Stimulated activated CD8-positive, alpha-beta memory T cell treated with anti-CD3 and anti-CD28 coated beads, Interleukin-4, amount 100 ng/mL, for 48 hours (primary cell): ENCODE measurements at places on chromosomes 13 and 19.

- DNase-seq, result no peak
These were observed 172.4 kb upstream of the UBL3 start for GRCh38 chr13:30022796-30023195.

DNA sequence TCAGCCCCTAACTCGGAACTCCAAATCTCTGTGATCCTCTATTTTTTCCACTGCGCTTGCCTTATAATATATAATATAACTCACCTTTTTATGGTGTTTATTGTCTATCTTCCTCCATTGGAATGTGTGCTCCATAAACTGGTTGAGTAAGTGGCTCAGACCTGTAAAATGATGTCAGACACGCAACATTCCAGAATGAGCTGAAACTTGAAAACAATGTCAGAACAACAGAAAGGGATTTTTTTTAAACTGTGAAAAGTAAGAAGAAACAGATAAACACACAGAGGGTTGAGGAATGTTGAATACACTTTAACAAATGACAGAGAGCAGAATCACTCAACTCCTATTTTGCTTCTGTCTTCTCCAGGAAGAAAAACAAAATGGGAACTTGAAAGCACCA lies 19.1 kb upstream of the FAM216B start:
- DNase-seq, result no peak

DNA sequence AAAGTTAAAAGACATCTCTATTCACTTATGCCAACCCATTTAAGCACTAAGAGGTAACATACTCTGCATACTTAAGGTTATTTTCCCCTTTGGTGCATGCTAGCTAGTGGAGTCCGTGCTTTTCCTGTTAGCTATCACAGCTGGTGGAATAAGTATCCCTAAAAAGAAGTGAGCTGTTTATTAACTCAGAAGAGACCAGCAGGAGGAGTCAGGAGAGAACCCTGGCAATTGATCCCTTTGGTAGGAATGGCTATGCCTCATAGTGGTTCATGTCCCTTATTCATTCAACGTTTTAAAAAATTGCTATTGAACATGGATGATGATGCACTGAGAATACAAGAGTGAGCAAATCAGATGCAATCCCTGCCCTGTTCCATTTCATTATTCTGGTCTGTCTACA lies 12.4 kb upstream of the NEK5 start:
- DNase-seq, result no peak

DNA sequence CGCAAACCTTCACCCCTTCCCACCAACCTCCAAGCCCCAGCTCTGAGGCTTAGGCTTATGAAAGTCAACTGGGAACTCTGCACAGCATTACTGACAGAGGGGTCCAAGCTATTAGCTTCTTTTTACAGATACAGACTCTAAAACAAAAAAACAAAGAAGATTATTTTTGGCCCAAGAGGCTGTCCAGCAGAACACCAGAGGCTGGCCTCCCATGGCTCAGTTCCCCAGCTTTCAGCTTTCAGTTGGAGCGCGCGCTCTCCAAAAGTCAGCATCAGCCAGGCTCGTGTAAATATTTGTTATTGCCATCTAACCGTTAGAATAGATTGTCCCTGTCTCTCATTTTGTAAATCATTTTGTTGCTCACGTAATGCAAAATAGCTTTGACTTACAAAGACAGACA lies 58.4 kb downstream of the ZIC5 start:
- DNase-seq, result no peak

DNA sequence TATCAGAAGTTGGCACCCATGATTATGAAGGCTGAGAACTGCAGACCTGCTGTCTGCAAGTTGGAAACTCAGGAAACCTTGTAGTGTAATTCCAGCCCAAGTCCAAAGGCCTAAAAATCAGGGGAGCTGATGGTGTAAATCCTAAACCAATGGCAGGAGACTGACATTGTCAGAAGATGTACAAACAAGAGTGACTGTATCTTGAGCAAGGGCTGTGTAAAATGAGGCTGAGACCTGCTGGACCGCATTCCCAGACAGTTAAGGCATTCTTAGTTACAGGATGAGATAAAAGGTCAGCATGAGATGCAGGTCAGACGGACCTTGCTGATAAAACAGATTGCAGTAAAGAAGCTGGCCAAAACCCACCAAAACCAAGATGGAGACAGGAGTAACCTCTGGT lies 147.7 kb downstream of the COG6 start:
- no peak for DNase-seq

- no peak for DNase-seq
These were observed 37.3 kb downstream of the SMARCA4 start for GRCh38 chr19:10998045-10998533.

DNA sequence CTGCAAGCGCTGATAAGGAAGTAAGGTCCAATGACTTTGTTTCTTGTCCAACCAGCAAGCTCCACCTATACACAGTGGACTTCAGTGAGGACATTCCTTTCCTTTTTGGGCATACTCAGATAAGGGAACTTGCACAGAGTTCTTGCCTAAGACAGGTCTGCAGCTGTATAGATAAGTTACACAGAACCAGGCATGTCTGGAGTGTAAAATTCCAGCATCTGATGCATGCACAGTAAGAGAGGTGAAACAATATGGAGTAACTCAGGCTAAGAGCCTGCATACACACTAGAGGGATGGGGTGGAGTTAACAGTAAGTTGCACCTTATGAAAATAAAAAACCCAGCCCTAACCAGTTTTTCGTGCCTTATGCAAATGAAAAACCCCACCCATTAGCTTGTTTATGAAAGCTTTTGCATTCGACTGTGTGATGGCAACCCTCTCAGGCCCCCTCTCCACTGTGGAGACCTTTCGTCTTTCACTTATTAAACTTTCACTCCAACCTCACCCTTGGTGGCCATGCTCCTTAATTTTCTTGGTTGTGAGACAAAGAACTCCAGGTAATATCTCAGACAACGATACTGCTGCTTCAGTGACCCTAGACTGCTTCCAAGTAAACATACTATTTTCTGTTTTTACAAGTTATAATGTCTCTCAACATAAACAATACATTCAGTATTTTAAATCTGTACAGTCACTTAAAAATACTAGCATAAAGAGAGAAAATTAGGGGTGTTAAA lies 2859.0 kb upstream of the PCDH20 start:
- no peak for DNase-seq

GRCh38 chr19:5585461-5586299 lies 17.9 kb upstream of the TINCR start:
- DNase-seq, result peak; percentile 60

DNA sequence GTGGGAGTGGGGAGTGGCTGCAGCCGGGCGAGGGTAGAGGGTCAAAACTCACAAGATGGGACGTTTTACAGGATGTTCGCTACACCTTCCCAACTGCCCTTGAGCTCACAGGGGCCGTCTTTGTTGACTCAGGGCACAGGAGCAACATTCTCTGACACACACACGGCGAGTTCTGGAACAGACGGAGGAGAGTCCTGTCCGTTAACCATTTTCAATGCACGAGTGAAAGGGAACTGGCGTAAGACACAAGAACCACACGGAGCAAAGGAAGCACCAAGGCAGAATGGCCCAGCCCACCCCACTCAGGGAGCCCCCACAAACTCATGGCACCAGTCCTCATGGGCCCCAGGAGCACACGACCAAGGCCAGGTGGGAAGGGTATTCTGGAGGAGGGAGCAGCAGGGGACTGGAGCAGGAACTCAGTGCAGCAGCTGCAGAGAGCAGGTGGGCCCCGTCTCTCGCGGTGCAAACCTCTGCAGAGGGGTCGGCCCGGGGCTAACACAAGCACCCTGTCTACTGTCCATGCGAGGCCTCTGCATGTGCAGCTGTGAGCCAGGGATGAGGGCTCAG lies 37.9 kb upstream of the ISYNA1 start:
- no peak for DNase-seq

DNA sequence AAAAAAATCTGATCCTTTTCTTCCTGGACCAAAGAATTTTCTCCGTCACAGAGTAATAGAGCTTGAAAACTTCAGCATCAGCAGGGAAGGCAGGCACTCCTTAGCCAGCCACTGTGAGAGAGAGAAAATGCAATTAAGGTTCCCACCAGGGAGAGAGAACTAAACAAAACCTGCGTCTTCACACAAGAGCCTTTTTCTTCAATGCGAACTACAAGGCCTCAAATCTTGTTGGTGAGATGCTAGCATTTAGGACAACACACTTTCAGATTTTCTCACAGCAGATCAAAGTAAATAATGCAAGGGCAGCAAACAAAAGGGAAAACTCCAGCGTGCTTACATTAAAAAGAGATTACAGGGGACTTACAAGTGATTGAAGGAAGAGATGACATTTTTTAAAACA lies 80.1 kb downstream of the DACH1 start:
- no peak for DNase-seq

- DNase-seq, result no peak
These were observed 1255.9 kb upstream of the MIR17HG start for GRCh38 chr13:90091611-90092010.

DNA sequence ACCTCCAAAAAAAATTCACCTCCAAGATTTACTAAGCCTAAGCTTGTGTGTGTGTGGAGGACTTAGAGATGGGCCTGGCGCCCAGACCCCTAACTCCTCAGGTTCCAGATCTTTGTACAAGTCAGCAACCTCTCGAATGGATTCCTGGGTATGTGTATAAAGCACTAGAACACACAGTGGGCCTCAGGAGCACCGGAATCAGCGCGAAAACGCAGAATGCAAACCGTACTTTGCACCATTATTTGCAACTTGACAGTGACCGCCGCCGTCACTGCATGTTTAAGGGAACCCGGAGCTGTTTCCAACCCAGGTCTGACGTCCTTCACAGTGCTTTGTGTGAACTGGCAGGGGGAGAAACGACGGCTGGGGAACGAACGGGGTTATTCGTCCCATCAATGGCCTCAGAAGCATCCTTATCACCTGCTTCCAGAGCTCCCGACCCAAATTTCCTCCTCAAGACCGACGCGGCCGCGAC lies 688 bp downstream of the ZNF606 start:
- DNase-seq, result peak; percentile 28

DNA sequence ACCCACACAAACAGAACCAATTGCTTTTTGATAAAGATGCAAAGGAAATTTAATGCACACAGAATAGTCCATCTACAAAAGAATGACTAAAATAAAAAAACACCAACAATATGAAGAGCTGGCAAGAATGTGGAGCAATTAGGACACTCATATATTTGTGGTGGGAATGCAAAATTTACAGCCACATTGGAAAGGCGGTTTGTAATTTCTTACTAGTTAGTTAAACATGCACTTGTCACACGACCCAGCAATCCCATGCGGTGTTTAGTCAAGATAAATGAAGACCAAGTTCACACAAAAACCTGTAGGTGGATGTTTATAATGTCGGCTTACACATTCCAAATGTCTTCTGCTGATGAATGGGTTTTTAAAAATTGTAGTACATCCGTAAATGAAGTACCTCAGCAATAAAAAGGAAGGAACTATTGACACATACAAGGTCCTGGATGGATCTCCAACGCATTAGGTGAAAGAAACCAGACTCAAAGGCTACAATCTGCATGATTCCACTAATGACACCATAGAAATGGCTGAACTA lies 5.2 kb downstream of the GRTP1 start:
- DNase-seq, result no peak

DNA sequence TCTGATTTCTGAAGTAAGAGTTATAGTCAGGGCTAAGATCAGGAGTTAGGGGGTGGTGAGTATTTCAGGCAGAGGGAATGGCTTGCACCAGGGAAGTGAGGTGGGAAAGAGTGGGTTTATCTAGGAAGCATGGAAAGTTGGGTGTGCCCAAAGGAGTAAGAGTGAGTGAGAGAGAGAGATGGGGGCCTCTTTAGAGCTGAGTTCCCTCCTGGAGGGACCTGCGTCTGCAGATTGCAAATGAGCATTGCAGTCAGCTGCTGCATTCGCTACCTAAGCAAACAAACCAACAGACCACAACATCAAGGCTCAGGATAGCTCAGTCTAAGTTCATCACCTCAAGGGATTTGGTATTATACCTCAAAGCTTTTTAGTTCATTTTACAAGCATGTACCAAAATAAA lies 405.8 kb downstream of the FGF9 start:
- DNase-seq, result no peak

- no peak for DNase-seq
These were observed 5.0 kb downstream of the TEKTIP1 start for GRCh38 chr19:3544058-3544376.

DNA sequence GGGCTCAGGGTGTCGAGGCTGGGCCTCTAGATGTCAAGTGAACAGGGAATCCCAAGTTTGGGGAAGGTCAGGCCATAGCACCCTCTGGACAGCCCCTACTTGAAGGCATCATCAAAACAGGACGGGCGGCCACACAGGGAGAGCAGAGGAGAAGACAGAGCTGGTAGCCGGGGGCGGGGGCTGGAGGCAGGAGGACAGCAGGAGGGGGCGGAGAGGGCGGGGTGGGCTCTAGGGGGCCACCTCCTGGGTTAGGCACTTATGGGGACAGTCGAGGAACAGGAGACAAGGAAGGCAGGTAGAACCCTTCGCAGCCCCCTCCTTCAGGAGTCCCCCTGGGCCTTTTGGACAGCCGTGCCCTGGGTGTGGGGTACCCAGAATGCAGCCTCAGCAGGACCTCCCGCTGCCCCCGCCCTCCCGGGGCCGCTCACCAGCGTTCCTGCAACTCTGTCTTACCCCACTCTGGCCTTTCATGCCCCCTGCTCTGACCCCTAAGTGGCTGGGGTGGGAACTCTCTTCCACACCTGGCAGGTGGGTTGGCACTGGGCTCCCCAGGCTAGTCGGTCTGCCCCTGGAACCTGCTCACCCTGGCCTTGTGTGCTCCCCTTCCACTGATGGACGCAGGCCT lies 5.8 kb downstream of the SSBP4 start:
- no peak for DNase-seq

DNA sequence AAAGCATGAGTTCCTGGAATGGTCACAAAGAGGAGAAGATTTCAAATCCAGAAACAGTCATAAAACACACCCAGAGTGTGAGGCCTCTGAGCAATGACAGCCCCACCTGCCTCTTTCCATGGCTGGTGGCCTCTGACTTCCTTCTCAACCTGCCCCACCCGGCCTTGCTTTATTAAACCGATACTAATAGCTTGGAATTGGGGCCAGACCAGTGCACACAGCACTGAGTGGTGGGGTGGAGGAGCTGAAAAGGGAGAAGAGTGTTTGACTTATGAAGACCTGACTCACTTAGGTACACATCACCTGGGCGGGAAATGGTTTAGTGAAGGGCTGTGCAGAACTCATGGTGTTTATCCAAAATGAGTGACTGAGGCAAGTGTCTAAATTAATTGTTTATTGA lies 20.7 kb upstream of the CEACAM6 start:
- no peak for DNase-seq

DNA sequence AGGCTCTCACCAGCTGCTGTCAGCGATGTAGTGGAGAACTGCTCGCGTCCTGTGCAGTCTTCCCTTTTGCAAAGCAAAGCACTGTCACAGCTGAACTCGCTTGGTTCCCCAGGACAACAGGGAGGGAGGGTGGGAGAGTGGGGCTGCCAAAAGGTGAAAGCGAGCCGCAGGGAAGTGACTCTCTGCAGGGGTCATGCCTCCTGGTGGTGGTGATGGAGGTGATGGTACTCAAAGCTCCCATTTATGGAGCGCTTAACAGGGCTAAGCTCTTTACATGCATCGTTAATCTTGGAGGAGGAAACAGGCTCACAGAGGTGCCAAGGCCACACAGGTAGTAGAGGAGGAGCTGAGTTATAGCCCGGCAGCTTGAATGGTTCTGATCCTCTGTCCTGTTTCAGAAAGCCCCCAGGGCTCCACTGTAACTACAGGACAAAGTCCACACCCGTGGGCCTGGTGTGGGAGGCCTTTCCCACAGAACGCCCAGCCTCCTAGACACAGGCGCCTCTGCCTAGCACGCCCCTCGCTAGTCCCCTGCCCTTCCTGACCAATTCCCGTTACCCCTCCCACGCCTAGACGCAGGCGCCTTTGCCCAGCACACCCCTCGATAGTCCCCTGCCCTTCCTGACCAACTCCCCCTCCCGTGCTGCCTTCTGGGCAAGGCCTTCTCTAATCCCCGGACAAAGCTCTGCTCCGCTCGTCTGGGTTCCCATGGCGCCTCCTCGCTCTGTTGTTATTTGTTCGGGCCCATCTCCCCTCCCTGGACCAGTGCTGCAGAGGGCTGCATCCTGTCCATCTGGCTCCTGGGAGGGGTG lies 10.7 kb downstream of the PPP1R37 start:
- DNase-seq, result no peak
